ENCODE measurements at places on chromosomes 3 and 15.

DNA sequence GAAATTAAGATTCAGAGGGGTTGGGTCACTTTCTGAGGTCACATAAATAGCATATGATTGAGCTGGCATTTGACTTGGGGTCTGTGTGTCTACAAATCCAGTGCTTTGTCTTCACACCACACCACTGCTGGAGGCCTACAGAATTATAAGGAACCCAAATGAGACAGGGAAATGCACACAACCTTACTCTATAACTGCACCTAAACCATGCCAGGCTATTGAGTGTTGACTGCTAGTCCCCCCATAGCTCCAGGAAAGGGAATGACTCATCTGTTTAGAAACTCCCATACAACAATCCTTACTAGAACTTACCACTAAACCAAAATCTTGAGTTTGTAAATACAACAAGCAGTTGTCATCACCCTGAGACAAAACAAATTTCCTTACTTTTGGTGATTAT lies 16.9 kb upstream of the TSC22D2 start:
- DNase-seq, result no peak

- DNase-seq, result no peak
Measured at GRCh38 chr3:98322101-98322500, 31.6 kb upstream of the OR5K4 start.

GRCh38 chr3:119550192-119550910 lies 9.1 kb downstream of the CD80 start:
- no peak for DNase-seq

DNA sequence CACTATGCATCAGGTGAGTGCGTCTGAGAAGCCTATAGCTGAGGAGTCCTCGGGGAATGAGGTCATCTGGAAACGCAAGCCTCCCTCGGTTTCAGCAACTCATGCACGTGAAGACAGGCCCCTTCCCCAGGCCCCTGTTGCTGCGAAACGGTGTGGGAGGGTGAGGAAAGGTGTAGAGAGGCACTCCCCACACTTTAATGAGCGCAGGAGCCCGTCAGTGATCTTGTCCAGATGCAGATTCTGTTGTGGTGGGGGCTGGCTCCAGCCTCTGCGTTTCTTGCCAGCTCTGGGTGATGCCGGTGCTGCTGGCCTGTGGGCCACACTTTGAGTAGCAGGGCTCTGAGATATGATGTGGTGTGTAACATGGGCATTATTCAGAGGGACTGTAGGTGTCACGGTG lies 38.6 kb upstream of the LACTB start:
- no peak for DNase-seq

- no peak for DNase-seq
Measured at GRCh38 chr3:156317462-156318074, 197.2 kb downstream of the KCNAB1 start.

GRCh38 chr15:55247766-55248427 lies 41.7 kb downstream of the RAB27A start:
- DNase-seq, result no peak

DNA sequence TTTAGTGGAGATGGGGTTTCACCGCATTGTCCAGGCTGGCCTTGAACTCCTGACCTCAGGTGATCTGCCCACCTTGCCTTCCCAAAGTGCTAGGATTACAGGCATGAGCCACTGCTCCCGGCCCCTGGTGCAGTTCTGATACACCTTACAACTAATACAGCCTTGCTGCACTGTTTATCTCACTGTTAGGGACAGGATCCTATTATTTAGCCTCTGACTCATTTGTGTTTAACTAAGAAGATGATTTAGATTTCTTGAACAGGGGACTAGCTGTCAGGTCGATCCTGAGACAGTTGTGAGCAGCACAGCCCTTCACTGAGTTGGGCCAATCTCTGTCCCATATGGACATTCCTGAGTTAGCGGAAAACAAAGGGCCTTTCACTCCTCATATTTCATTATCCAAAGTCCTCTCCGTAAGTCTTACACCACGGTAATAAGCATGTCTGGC lies 19.2 kb downstream of the GYG1 start:
- DNase-seq, result no peak

DNA sequence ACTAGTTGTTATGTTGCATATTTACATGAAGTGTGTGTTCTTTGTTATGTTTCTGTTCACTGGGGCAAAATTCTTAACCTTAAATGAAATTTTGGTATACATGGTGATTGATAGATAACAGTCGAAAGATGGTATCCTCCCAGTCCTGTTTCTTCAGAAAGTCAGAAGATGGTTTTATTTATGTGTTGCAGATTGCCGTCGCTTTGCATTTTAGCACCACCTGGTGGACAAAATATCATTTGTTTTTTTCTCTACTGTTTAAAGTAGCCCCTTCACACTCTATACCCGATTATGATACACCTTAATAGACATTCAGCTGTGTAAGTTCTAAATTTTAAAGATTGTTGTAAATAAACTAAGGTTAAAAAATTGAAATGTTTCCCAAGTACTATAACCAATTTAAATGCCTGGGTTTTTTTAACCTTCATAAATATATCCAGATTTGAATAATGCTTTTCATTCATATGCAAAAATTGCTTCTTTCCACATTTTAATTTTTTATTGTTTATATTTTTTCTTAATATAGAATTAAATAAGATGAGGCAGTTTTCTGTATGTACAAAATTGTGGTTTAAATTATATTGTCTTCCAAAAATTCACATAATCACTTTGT lies 152.2 kb downstream of the ALCAM start:
- DNase-seq, result peak; percentile 63

DNA sequence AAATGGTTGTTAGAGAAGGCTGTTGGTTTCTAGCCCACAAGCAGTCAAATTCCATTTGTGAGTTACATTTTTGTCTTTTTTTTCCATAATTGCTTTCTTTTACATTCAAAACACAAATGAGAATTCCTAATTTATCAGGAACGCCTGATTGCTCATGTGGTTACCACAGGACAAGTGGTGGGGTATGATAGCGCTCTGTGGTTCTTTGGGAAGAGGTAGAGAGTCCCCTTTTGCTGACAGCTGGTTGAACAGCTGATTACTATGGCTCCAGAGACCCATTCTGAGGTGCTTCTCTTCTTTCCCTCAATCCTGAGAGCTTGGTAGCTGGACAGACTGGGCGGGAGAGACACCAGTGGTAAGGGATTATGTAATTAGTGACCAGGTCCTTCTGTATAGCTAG lies 24.4 kb downstream of the CNOT10 start:
- DNase-seq, result no peak

DNA sequence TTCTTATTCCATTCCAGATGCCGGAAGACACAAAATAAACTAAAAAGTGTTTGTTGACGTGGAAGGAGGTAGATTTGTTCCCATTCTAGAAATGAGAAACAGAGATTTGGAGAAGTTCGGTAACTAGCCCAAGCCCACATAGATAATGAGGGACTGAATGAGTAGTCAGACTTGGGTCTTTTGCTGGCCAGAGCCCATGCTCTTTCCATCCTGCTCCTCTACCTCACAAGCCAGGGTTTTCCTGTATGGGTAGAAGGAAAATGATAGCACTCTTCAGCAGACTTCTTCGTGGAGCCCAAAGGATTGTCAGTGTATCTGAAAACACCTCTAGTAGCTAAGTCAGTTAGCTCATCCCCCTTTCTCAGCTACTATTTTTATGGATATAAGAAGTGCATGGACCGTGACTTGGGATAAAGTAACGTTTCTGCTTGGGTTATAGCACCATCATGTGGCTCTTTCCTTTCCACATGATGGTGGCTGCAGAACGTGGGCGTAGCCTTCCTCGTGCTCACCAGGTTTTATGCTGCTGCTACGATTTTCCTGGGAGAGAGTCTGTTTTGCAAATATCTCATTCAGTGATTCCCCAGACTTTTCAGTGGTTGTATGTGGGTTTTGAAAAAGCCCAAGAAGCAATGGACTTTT lies 84.6 kb downstream of the DGKG start:
- DNase-seq, result no peak

DNA sequence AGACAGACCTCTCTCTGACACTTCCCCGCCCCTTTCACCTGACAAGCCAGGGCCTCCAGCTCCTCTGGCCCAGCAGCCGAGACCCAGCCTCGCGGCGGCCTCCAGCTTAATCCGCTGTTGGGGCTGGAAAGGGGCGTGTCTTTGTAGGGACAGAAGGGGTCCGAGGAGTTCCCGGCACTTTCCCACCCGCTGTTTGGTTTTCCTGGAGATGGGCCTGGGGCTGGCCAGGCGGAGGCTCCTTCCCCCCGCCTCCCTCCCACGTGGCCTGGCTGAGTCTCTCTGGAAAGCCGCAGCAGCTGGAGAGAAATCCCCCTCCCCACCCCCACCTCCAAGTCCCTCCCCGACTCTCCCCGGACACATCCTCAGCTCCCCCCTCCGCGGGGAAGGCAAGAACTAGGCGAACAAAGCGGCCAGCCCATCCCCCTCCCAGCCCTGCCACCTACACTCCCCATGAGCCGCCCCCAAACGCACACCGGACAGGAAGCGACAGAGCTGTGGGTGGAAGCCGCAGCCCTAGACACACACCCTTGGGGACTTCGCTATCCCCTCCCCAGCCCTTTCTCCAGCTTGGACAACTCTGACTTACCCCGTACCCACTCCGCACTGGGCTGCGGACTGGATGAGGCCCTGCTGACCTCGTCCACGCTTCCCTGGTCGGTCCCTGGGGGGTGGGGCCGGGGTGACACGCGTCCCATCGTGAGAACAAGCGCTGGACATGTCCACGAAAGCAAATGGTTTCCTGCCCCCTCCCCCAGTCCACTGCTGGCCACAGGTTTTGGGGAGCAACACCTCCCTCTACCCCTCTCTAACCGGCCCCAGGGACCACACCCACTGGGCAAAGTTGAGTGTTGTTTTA lies 1.2 kb downstream of the IGDCC4 start:
- no peak for DNase-seq

DNA sequence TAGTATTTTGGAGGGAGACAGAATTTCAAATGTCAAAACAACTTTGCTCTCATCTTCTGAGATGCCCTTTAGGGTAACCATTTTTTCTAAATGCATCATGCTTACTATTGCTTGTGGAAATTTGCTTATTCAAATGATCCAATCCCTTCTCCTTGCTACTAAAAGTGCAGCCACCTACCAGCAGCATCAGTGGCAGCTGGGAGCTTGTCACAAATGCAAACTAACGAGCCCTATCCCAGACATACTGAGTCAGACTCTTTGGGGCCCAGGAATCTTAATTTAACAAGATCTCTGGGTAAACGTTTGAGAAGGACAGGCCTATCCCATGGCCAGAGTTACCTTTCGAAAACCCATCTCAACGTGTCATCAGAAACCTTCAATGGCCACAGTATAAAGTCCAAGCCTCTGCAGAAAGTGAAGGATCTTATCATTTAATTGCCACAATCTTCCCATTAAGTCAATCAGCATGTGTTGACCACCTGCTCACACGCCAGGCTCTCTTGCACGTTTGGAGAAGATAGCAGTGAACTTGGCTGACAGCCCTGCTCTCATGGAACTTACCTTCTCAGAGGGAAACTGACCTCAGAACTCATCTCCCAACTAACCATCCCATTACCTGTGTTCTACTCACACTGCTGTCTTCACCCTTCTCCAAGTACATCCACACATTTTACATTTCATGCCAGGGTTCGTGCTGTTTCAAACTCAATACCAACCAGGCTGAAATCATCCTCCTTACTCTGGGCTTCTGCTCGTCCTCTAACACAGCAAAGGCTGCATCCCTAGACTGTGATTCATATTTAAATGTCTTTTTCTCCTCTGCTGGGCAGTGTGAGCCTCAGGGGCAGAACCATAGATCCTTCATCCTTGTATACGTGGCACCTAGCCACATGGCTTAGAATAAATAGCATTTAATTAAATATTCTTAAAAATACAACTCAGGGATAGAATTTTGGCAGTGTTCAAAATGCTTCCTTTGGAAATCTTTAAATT lies 24.8 kb upstream of the VGLL4 start:
- no peak for DNase-seq

DNA sequence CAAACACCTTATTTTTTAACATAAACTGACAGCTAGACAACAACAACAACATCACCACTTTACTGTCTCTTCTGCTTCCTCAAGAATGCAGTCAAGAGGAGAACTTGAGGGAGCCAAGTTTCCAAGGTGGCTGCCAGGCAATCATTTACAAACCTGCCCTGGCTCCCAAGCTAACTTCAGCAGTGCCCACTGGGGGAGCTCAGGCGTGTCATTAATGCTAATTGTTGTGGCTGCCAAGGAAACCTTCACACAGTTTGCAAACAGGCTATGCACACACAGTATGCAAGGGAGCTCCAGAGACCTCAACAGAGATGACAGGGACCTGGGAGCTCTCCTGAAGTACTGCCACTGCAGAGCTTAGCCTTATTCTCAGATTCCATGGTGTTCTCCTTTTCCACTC lies 2.1 kb downstream of the DZIP1L start:
- DNase-seq, result no peak

- no peak for DNase-seq
Measured at GRCh38 chr15:79956354-79956939, 14.5 kb downstream of the BCL2A1 start.

DNA sequence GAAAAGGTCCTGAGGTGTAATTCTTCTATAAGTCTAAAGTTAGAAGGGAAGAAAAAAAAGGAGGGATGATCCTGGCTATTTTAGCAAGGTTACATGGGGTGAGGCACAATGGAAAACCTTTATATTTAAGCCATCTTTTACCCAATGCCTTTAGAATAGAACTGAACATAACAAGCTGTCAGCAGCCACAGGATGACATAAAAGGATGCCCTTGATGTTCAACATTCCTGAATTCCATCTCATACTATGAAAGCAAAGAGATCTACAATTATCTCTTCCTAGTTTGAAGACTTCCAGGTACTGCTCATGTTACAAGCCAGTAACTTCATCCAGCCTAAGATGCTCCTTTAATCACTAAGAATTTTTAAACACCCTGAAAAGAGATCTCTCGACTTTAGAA lies 26.9 kb downstream of the NEK10 start:
- DNase-seq, result no peak

- no peak for DNase-seq
Measured at GRCh38 chr15:29569533-29570092, 252.7 kb downstream of the TJP1 start.

- DNase-seq, result no peak
Measured at GRCh38 chr3:18917923-18918322, 230.4 kb upstream of the KCNH8 start.

DNA sequence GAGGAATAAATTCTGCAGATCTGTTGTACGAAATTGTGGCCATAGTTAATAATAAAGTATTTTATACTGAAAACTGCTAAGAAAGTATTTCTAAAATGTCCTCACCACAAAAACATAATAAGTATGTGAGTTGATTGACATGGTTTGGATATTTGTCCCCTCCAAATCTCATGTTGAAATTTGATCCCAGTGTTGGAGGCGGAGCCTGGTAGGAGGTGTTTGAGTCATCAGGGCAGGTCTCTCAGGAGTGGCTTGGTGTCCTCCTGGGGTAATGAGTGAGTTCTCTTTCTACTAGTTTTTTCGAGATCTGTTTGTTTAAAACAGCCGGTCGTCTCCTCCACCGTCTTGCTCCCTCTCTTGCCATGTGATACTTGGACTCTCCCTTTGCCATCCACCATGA lies 424.1 kb upstream of the KCNMB2 start:
- no peak for DNase-seq

Data from Jurkat, Clone E6-1 (cell line).